ENCODE measurements at places on chromosomes 16 and 17.

DNA sequence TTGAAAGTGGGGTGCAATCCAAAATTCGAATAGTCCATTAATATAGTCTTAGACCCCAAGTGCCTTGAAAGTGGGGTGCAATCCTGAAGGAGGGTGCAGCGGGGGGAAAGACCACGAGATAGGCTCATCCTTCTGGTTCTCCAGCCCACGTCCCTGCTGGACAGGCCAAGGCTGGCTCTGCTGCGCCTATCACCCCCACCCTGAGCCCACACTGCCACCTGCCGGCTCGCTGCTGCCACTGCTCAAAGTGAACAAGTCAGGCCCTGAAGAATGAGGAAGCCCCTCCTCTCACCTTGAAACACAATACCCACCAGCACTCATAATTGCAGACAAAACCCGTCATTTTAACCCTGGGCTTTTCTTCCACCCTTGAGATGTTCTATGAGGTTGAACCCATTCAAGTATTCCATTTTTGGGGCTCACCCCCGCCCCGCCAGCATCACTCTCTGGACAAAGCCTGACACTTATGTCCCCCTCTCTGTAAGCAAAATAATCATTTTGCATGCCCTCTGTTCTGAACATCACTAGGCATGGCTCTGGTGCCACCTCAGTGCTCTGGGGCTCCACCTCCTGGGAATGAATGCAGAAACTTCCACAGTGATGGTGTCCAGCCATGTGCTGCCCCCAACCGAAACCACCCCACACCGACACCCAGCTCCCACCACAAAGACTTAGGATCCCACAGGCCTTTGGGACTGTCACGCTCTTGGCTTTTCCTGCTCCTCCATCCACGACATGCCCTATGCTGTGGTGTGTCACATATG lies 56.8 kb downstream of the BEAN1 start:
- no peak for DNase-seq

DNA sequence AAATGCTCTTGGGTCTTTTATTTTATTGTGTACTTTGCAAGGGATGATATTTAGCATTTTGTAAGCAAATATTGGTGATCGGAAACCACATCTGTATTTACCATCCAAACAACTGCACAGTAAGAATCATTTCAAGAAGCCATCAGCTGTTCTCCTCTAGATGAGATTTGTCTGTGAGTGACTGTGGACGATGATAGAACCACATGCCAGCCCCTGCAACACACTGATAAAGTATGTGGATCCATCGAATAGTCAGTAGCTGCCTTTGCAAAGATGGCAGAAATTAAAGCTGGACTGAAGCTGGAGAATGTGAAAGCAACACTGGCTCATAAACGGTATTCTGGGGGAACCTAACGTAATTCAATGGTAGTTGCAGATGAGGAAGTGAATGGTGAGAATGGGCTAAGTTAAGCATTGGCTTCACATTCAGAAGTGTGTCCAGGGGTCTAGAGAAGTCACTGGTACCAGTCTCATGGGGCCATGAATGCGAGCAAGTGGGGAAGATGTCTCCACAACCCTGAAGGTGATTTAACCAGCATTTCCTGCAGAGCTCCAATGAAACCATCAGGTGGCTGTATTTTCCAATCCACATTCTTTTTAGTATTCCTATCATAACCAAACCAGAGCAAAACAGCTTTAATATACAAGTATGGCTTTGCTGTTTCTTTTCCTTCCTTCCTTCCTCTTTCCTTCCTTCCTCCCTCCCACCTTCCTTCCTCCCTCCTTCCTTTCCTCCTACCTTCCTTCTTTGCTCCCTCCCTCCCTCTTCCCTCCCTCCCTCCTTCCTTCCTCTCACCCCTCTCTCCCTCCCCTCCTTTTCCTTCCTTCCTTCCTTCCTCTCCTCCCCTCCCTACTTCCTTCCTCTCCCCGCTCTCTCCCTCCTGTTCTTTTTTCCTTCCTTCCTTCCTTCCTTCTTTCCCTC lies 169.4 kb downstream of the ABCA8 start:
- DNase-seq: no peak

DNA sequence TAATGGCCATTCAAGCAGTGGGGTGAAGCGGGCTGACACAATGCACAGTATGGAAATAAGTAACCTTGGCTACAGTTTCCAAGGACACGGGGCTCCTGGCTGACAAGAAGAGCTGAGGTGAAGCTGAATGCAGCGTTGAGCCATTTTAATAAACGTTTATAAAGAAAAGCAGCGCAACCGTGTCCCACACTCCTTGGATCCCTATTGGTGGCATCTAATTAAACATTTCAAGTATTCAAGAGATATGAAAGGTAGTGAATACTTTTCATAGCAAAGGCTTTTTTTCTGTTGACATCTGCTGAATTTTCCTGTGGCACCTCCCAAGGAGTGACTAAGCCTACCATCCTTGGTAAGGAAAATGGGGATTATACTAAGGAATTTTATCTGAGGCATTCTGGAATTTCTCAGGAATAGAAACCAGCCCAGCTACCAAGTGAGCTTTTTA lies 26.5 kb downstream of the DUSP14 start:
- no peak for DNase-seq

DNA sequence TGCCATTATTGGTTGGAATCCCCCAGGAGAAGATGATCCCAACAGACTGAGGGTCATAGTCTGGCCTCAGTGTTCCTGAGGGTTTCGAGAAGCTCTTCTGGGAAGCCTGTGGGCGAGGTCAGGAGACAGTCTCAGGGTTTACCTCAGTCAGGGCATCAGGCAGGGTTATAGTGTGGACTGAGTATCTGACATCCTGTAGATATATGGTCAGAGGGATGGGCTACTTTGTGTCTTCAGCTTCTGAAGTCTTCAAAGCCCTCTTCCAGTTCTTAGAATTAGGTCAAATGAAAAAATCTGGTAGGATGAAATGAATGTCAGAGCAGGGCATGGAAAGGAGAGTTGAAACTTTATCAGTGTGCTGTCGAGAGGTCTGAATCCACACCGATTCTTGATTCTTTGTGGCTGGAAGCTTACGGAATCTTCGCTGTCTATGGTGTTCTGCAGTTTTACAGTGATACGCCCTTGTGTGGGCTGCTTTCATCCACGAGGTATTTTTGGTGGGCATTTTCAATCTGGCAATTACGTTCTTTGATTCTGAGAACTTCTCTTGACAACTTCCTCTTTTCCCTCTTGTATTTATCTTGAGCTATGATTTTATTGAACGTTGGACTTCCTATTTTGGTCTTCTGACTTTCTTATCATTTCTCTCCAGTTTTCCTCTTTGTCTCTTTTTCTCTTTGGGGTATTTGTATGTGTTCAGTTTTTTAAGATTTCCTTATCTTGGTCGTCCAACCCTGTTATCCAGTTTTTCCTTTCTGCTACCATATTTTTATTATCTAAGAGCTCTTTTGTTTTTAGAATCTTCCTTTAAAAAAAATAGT lies 30.4 kb downstream of the BPTF start:
- DNase-seq: no peak

DNA sequence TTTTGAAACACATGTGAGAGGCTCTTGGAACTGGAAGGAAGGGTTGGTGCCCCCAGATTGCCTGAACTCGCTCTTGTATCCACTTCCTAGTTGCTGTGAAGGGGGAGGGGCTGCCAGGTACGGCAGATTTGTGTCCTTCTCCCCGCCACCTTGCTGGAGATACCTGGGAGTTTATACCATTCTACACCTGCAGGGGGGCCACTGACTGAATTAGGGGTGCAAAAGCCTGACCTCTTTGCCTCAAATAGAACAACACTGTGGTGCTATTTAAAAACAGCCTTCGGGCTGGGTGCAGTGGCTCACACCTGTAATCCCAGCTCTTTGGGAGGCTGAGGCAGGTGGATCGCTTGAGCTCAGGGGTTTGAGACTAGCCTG lies 35.1 kb upstream of the IL34 start:
- no peak for DNase-seq

DNA sequence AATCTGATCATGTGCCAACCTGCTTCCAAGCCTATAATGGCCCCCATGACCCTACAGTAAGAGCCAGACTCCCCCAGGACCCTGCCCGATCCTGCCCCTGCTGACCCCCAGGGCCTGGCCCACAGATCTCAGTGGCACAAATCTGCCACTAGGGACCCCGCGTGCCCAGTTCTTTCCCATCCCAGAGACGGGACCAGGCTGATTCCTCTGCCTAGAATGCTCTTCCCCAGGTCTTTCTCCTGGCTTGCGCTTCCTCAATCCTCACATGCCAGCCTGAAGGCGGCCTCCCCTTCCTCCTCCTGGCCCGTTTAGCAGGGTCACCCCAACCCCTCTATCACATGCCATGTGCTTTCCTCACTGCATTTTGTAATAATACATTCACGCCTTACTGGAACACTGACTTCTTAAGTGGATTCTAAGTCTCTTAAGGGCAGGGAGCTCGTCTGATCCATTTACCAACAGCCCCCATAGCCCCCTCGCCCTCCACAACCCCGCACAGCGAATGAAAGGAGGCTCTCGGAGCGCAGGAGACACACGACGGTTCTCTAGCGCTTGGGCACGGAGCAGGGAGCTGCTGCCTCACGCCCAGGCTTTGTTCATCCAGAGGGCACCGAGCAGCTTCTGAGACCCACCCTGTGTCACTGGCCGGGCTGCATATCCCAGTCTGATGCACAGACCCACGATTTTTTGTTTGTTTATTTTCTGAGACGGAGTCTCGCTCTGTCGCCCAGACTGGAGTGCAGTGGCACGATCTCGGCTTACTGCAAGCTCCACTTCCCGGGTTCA lies 1.2 kb downstream of the TRIM65 start:
- DNase-seq: no peak

DNA sequence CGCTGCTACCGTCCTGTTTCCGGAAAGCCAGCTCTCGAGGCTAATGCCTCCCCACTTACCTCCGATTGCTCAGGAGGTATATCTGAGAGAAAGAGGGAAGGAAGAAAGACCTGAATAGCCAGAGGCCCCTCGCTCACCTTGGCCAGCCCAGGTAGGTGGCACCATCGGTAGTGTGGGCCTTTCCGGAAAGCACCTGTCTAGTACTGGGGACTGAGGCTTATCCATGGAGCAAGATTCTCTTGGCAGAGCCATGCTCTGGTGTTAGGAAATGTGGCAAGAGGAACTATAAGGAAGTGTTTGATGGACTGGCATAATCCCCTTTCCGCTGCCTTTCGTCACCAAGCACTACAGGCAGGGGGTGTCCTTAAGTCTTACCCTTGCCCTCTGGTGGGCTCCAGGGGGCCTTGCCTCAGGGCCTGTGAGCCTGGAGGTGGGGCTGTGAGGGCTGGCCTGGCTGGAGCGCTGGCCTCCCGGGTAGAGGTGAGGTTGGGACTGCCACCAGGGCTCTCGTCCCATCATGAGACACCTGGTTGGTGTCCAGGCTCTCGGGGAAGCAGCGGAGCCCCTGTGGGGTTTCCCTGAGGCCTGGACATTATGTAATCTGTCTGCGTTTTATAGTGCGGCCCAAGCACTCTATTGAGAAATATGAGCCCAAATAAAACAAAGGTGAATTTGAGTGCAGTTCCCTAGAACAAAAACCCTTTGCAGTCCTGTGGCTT lies 2.9 kb downstream of the CMIP start:
- DNase-seq: no peak

DNA sequence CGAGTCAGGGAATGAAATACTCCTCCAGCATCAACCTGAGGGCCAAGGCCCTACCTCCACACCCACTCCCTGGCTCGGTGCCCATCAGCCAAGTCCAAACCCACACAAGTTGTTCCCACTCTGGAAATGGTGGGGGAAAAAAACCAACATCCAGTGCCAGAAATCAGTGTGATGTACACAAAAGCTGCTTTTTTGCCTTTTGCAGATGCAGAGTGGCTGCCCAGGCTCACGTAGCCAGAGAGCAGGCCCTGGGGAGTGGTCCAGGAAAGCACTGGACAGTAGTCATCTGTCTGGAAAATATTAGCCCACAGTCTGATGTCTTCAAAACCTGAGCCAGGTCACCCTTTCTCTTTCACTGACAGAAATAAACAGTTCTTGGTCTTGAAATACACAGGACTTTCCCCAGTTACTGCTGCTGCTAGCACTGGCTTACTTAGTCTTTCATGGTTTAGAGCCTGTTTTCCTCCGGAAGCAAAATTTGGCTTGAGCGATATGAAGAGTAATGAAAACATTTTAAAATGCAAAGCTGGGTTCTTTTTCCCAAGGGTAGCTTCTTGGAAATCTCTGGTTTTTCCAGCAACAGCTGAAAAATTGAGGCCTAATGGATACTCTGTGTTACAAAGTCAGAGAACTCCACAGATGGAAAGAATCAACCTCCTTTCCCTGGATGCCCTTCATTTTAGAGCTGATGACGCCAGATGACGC lies 18.2 kb upstream of the NOS2 start:
- no peak for DNase-seq

DNA sequence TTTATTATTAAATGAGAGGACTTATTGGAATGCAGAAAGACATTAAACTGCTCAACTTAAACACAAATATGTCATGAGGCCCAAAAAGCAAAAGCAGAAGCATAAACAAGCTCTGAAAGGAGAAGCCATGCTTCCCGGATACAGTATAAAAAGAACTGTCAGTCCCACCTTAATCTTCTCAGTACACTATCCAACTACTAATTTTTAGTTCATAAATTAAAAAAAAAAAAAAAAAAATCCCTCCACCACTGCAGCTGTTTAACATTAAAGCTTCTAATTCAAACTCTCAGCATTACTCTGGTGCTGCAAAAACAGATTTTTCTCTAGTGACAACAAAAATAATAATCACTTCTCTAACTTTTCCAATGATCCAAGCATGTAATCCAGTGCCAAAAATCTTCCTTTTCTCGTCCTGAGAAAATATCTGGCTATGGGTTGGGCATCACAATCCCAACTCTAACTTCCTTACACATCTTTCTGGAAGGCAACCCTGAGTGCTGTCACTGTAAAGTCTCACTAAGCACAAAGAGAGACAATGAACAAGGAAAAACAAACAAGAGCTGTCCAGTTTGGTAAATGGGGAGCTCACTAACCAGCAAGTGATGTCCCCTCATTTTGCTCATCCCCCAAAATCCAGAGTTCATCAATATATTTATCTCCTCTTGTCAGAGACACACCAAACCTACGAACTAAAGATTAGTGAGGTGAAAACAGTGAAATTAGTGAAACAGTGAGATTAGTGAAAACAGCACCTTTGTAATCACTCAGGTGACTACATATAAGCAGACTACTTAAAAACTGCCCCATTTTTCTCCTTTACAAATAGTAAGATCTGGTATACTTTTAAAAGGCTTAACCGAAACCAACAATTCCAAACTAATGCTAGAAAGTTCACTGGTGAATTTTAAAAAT lies 5.5 kb downstream of the USP32 start:
- no peak for DNase-seq

- DNase-seq: no peak
These were observed 308.3 kb downstream of the CA10 start for GRCh38 chr17:51850201-51850600.

DNA sequence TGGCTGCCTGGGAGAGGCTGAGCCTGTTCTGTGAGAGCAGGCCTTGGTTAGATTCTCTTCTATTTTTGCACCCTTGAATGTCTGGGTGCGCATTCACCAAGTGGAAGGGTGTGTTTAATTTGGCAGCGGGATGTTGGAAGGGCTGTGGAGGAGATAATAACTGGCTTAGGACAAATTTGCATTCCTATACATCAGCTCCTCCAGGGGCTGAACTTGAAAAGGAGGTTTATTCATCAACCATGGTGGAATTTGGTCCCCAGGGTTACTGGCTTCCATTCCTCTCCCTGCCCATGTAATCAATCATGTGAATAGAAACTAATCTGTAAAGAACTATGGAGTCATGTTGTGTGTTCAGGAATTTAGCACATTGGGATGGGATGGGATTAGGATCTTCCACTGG lies 100.2 kb upstream of the FOXF1 start:
- no peak for DNase-seq

- DNase-seq: no peak
These were observed 70.6 kb upstream of the CLEC3A start for GRCh38 chr16:77951788-77952187.

- no peak for DNase-seq
These were observed 55.4 kb downstream of the TNFRSF13B start for GRCh38 chr17:16916557-16916920.

GRCh38 chr17:81039096-81039495 lies 4.1 kb downstream of the BAIAP2 start:
- DNase-seq: no peak

All from kidney epithelial cell (primary cell).